Uterus (tissue), 4 donors: ENCODE measurements at places on chromosomes 4 and X. TPM values are rescaled to one million over a fixed set of nuclear protein-coding genes. Genes with fewer than 3 reads are reported as not detected.

DNA sequence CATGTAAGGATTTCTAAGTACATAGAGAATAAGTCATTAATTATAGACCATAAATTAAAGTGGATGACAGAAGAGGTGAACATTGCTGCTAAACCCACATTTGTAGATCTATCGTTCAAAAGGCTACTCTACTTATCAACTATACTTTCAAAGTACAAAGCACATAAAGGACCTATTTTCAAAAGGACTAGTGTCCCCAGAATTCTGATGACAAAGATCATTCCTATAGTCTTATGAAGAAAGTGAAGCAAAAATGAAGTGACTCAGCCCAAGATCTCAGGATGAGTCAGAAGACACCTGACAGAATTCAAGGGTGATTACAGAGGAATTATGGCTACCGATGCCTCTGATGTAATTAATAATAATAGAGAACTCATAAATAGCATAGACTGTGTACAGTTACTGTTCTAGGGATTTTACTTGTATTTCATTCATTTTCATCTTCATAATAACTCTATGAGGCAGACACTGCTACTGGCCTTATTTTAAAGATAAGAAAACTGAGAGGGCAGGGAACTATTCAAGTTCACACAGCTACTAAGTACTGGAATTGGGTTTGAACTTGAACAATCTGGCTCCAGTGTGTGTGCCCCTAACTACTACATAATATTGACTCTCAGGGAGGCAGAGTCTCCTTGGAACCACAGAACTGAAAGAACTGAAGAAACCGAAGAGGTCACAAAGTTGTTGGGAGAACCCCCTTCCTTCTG lies 17.1 kb downstream of the USP46 start:
- H3K4me1 ChIP-seq: peaks cover 4% of the 10 kb centered on the region
- no peaks in the 10 kb centered on the region for H3K27me3 ChIP-seq
- H3K36me3 ChIP-seq: no peaks in the 10 kb centered on the region
- peak overlapping the region; percentile 61 for H3K27ac ChIP-seq

DNA sequence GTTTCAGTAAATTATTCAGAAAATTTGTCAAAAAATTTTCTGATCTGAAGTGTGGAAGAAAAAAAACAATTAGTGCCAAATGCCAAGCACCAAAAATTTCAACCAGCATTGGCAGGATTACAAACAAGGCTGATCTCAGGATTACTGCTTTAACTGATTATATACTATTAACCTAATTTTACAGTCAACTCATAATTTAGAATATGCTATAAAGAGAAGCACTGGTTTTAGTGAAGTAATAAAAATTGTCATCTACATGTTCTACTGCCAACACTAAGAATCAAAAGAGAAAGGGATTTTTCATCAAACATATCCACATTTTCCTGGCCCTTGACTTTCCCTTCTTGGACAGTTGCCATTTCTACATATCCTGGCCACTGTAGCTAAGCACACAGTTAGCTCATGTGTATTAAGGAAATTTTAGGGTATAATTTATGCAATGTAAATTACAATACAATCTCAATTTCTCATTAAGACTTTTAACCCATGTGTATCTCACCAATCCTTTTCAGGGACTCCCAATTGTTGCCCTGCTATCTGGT lies 33.8 kb downstream of the THOC2 start:
- no peaks in the 10 kb centered on the region for H3K27me3 ChIP-seq
- H3K27ac ChIP-seq: no peak overlapping the region
- no peak for DNase-seq
- H3K36me3 ChIP-seq: no peaks in the 10 kb centered on the region
- no peak overlapping the region for H3K4me3 ChIP-seq
- H3K4me1 ChIP-seq: no peaks in the 10 kb centered on the region

- no peaks in the 10 kb centered on the region for H3K36me3 ChIP-seq
- H3K4me1 ChIP-seq: no peaks in the 10 kb centered on the region
- no peak overlapping the region for H3K4me3 ChIP-seq
- H3K27ac ChIP-seq: no peak overlapping the region
Observed at GRCh38 chr4:182928061-182928460, 10.9 kb upstream of the DCTD start.

GRCh38 chr4:123206016-123206415 lies 190.6 kb upstream of the SPRY1 start:
- no peak overlapping the region for H3K4me3 ChIP-seq
- H3K36me3 ChIP-seq: no peaks in the 10 kb centered on the region
- H3K27ac ChIP-seq: no peak overlapping the region
- no peaks in the 10 kb centered on the region for H3K4me1 ChIP-seq
- DNase-seq: no peak

DNA sequence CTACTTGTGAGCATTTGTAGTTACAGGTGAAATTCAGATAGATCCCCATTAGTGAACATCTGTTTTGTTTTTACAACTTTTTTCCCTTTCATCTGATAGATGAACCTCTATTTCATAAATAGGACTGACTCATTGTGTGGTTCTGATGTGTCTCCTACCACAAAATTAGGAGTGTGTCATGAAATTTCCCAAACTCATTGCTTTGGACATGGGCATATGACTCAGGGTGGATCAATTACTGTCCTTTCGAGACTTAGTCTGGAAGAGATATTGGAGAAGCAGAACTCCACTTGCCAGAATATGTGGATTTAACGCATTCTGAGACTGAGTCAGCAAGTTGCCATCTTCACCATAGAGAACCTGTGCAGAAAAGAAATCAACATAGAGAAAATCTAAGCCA lies 53.5 kb upstream of the PCDH10 start:
- no peak overlapping the region for H3K4me3 ChIP-seq
- DNase-seq: no peak
- no peak overlapping the region for H3K27ac ChIP-seq
- H3K36me3 ChIP-seq: no peaks in the 10 kb centered on the region
- no peaks in the 10 kb centered on the region for H3K4me1 ChIP-seq

GRCh38 chr4:140281828-140282552 lies 91.5 kb upstream of the SCOC start:
- H3K4me1 ChIP-seq: no peaks in the 10 kb centered on the region
- DNase-seq: no peak
- H3K36me3 ChIP-seq: no peaks in the 10 kb centered on the region
- no peaks in the 10 kb centered on the region for H3K27me3 ChIP-seq

- H3K4me1 ChIP-seq: no peaks in the 10 kb centered on the region
- H3K27me3 ChIP-seq: peaks cover 4% of the 10 kb centered on the region
- no peak for DNase-seq
- no peaks in the 10 kb centered on the region for H3K36me3 ChIP-seq
- H3K27ac ChIP-seq: no peak overlapping the region
Observed at GRCh38 chrX:110276778-110277177, 41.1 kb downstream of the AMMECR1 start.

GRCh38 chrX:103739421-103739820 lies 28.7 kb downstream of the TMEM31 start:
- H3K36me3 ChIP-seq: no peaks in the 10 kb centered on the region
- no peaks in the 10 kb centered on the region for H3K27me3 ChIP-seq
- H3K4me3 ChIP-seq: no peak overlapping the region
- H3K4me1 ChIP-seq: no peaks in the 10 kb centered on the region
- DNase-seq: no peak

DNA sequence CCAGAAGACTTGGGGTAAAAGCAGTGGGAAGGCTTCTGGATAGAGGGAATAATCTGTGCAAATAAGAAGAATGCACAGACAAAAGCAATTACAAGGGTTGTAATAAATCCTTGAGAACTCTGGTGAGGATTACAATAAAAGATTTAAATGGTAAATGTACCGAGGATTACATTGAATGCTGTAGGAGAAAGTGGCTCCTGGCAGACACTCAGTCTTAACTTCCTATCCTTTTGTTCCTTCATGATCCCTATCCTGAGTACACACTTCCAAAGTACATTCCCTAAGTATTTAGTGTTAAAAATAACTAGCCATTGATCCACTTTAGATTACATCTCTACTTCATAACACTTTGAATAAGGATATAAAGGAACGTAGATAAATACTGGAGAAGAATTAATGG lies 205.4 kb downstream of the SPATA18 start:
- DNase-seq: no peak
- no peak overlapping the region for H3K27ac ChIP-seq
- no peaks in the 10 kb centered on the region for H3K36me3 ChIP-seq
- H3K27me3 ChIP-seq: no peaks in the 10 kb centered on the region
- no peaks in the 10 kb centered on the region for H3K4me1 ChIP-seq

DNA sequence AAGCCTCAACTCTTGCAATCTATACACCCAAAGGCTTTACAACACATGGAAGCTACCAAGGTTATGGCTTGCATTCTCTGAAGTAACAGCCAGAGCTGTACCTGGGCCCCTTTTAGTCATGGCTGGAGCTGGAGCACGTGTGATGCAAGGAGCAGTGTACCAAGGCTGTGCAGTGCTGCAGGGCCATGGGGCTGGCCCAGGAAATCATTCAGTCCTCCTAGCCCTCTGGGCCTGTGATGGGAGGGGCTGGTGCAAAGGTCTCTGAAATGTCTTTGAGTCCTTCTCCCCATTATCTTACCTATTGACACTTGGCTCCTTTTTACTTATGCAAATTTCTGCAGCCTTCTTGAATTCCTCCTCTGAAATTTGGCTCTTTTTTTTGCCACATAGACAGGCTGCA lies 500.1 kb upstream of the FAM47C start:
- no peak overlapping the region for H3K4me3 ChIP-seq
- H3K27me3 ChIP-seq: no peaks in the 10 kb centered on the region
- H3K36me3 ChIP-seq: no peaks in the 10 kb centered on the region
- H3K27ac ChIP-seq: no peak overlapping the region
- DNase-seq: no peak
- no peaks in the 10 kb centered on the region for H3K4me1 ChIP-seq

DNA sequence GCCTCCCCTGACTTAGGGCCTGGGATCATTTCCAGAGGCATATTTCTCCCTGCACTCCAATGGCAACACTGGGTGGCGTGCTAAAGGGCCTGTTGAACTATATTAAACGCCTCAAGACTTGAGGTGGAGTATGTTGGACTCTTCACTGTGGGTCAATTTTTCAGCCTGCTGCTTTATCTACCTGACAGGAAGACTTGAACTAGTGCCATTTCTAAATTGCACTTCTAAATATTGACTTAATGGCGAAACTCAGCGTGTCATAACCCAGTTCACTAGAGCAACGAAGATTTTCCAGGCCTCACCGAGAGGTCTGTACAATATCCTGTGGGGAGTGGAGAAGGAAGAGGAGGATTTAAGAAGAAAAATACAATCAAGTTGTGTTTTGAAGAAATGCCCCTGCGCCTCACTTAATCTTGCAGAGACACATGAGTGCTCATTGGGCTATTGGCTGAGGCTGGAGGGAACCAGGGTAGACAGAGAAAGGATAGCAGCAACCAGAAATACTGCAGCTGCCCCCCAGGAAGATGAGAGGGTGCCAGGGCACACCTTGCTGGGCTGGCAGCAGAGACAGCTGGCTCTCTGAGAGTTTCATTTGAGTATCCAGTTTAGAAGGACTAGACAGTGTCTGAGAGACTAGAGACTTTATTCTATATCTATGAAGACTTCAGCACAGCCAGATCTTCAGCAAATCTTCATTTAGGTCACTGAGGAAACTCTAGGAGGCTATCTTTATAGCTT lies 67.4 kb downstream of the ENPP6 start:
- H3K4me1 ChIP-seq: no peaks in the 10 kb centered on the region
- no peak overlapping the region for H3K4me3 ChIP-seq
- H3K27me3 ChIP-seq: no peaks in the 10 kb centered on the region
- no peaks in the 10 kb centered on the region for H3K36me3 ChIP-seq
- no peak overlapping the region for H3K27ac ChIP-seq

ZNF674 gene
- total RNA-seq: 1.2 TPM

FAAH2 gene
- total RNA-seq: 4.8 TPM

CTAG2 gene
- total RNA-seq: not detected

OTUD4 gene
- total RNA-seq: 13.5 TPM

VCX3B gene
- total RNA-seq: not detected
